Retina (tissue), 1 donor: ENCODE measurements at places on chromosomes 5 and 9.

DNA sequence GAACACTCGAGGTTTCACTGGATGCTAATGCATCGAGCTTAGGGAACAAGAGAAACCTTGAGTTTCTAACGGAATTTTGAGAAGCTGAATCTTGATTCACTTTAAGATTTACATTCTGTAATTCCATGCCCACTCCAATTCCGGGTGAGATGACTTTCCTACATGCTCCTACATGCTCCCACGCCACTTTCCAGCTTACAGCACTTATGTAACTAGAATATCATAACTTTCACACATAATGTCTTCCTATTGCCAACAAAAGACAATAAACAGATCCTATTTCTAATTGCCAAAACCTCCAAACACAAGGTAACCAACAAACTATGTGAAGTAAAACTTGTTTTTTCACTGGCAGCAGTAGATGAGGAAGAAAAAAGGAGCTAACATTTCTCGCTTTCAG, 72.9 kb downstream of the ECPAS start:
- no peak for DNase-seq

DNA sequence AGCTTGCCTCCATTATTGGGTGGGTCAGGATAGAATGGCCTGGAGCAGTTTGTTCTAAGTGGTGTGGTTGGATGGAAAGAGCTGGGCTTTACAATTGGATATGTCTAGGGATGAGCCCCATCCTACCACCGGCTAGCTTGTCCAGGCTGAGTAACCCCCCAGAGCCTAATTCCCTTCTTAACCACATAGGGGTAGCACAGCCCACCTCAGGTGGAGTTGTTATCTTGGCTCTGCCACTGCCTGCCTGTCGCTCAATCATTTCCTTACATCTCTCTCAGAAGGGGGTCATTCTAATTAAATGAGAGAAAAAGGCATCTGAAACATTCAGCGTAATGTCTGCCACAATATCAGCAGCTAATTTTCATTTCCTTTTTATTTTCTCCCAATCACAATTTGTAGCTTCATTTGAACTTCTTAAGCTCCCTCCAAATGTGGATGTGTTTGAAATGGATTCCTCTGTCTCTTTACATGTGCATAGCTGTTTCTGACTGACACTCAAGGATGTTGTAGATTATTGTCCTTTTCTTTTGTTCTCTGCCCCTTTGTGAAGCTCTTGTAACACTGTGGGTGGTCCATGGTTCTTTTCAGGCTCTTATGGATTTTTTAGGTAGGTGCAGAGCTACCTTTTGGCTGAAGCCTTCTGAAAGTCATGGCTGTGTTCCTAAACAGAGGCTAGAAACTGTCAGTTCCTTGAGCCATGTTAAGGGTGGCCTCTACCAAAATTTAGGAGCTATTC, 383.1 kb upstream of the KLF4 start:
- DNase-seq: no peak

GRCh38 chr5:493758-494157, 30.5 kb downstream of the SLC9A3 start:
- no peak for DNase-seq

DNA sequence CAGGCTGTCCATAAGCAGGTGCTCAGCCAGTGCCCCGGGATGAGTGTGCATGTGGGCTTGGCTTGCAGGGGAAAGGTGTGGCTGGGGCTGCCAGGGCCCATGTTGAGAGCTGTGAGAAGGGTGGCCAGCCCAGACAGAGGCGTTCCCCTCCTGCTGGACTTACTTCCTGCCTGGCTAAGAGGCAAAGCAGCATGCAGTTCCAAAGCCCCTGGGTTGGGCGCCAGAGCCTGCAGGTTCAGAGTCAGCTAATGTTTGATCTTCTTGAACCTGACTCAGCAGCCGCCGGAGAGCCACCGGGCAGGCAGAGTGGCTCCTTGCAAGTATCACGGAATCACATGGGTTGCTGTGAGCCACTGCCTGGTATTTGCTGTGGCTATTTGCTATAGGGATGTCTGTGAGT, 168.4 kb upstream of the MAP1B start:
- no peak for DNase-seq

GRCh38 chr5:51227963-51228470, 155.2 kb upstream of the ISL1 start:
- DNase-seq: no peak

DNA sequence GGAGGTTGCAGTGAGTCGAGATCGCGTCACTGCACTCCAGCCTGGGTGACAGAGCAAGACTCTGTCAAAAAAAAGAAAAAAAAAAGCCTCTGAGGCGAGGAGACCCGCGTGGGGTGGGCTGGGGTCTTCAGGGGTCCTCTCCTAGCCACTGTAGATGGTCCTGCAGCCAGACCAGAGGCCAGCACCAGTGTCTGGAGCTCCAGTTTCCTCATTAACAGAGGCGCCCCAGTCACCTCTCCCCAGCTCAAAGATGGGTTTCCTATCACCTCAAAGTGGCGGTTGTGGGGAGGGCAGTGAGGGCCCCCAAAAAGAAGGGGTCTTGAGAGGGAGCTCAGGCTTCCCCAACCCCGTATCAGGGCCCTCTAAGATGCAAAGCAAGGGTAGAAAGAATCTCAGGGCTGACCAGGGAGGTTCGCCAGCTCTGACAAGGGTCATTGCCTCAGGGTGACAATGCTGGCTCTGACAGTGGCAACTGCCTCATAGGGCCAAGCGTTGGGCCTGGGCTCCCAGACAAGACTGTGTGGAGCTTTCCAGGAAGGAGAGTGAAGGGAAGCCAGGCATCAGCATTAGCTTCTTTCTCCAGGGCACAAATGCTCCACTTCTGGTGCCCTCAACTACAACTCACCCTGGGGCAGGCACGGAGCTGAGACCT, 15.0 kb downstream of the STK10 start:
- no peak for DNase-seq

GRCh38 chr9:89548071-89548638, 50.2 kb upstream of the SEMA4D start:
- no peak for DNase-seq

DNA sequence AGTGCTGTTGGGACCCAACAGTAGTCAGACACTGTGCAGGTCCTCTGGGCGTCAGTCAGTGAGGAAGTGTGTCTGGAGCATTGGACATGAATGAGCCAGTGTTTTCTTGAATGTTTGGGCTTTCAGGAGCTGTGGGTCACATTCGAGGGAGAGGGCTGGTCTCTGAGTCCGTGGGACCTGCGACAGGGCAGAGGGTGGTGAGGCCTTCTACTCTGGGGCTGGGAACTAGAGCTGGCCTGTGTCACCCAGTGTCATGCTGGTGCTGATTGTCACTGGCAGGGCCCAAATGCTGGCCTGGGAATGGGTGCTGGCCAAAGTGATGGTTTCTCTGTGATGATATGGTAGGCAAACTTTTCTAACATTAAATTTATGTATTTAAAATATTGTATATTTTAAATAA, 10.3 kb downstream of the POLR1E start:
- DNase-seq: no peak

DNA sequence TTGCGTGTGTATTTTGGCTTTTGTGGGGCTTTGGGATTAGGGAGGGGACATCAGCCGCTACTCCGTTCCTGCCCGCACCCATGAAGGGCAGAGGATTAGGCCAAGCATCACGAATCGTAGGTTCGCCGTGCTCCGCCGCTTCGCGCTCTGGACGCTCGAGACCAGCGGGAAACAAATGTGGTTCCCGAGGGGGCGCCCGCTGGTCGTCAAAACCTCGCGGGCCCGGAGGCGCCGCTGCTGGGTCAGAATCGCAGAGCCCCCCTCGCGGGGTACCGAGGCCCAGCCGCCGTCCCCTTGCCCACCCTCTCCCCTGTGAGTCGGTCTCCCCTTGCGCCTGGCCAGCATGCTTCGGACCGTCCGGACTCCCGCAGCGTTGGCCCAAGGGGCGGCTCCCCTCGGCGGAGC, 2.3 kb upstream of the PAX5 start:
- DNase-seq: peak; percentile 82

GRCh38 chr9:78682216-78682615, 385.3 kb downstream of the PSAT1 start:
- DNase-seq: no peak

DNA sequence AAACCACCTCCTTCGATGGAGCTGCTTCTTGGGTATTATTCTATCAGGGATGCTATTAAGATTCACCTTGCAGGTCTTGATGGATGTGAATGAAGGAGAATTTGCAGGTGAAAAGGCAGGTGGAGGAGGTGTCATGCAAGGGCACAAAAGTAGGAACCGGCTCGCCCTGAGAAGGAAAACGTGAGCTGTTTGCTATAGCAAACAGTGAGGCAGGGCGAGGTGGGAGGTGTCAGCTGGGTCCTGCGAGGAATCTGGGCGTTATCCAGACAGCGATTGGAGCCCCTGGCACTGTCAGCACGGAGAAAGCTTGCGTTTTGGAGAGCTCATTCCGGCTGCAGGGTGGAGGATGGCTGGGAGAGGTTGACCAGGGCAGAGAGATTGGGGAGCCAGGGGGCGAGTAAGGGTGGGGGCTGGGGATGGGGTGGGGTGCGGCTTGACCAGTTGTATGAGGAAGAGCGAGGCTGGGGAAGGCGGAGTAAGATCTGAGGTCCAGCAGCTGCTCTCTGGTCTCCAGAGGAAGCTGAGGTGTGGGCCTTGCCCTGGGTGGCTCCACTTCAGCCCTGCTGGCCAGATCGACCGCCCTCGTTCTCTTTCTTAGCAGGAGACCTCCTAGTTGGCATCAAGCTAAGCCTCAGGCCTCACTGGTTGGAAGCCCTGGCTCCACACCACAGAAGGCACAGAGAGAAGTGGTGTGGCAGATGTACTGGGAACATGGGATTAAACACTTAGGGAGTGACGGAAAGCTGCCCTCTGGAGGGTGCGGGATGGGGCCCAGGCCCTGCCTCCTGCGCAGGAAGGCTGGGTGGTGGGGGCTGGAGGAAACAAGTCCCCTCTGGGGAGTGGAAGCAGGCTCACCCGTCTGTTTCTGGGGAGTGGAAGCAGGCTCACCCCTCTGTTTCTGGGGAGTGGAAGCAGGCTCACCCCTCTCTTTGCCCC, 54.7 kb upstream of the NEURL1B start:
- DNase-seq: no peak

DNA sequence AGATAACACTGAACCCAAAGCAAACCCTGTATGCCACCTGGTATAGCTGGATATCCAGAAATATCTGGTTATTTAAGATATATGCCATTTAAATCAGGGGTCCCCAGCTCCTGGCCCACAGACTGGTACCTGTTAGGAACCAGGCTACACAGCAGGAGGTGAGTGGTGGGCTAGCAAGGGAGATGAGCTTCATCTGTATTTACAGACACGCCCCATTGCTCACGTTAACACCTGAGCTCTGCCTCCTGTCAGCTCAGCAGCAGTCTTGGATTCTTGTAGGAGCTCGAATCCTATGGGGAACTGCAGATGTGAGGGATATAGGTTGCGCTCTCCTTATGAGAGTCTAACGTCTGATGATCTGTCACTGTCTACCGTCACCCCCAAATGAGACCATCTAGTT, 646.6 kb downstream of the TLE4 start:
- no peak for DNase-seq

DNA sequence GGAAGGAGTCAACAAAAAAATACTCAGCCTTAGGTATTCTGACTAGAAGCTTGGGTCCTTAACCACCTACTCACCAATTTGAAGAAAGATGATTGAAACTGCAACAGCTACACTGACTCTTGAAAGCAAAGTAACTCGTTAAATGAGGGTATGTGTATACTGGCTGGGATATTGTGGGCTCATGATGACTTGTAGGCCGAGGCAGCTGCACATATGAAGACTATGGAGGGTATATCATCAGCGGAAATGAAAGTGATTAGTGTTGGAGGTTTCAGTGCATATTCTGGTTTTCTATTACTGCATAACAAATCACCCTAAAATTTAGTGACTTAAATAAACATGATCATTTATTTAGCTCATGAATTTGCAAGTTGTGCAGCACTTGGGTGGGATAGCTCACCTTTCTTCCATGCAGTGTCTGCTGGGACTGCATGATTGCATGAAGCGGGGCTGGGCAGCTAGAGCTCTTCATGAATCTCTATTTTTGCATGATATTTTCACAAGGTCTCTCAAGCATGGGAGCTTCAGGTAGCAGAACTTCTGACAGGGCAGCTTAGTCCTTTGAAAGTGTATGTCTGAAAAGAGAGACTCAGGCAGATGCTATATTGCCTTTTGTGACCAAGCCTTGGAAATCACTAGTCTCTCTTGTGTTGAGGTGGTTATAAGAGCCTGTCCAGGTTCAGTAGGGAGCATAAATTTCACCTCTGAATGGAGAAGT, 96.1 kb upstream of the CDKN2B start:
- DNase-seq: no peak

- no peak for DNase-seq
Measured at GRCh38 chr9:89864257-89864656, 259.4 kb downstream of the GADD45G start.

GRCh38 chr5:96384353-96384752, 48.7 kb downstream of the PCSK1 start:
- DNase-seq: no peak

DNA sequence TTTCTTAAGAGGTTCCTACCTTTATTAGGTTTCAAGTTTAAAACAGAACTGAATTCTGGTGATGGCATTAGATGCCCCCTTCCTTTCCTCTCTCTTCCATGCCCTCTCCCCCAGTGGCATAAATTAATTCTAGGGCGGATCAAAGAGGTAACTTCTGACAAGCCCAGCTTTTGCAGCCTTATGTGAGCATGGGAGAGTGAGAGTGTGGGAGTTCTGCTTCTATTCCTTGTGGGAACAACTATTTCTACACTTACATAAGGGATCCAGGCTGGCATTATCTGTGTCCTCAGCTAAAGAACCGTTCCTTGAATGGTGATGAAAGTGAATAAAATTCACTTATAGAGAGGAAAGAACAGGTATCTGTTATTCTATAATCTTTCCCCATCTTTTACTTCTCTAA, 437.6 kb downstream of the KIF4B start:
- no peak for DNase-seq

GRCh38 chr5:65363499-65363898, 118.2 kb downstream of the ADAMTS6 start:
- DNase-seq: no peak

DNA sequence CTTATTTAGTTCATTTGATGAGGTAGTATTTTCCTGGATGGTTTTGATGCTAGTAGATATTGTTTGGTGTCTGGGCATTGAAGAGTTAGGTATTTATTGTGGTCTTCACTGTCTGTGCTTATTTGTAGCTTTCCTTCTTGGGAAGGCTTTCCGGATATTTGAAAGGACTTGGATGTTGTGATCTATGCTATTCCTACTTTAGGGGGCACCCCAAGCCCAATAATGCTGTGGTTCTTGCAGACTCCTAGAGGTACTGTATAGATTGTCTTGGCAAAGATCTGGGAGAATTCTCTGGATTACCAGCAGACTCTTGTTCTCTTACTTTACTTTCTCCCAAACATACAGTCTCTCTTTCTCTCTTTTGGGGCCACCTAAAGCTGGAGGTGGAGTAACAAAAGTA, 315.7 kb downstream of the MAT2B start:
- DNase-seq: no peak

- peak; percentile 71 for DNase-seq
Measured at GRCh38 chr9:135224921-135225541, 137.6 kb downstream of the OLFM1 start.

- DNase-seq: no peak
Measured at GRCh38 chr5:118126159-118126558, 862.2 kb downstream of the DTWD2 start.
